ENCODE measurements at places on chromosomes 5 and 9.
A peak's percentile ranks its signal among the peaks of the same experiment; 100 is the strongest.

DNA sequence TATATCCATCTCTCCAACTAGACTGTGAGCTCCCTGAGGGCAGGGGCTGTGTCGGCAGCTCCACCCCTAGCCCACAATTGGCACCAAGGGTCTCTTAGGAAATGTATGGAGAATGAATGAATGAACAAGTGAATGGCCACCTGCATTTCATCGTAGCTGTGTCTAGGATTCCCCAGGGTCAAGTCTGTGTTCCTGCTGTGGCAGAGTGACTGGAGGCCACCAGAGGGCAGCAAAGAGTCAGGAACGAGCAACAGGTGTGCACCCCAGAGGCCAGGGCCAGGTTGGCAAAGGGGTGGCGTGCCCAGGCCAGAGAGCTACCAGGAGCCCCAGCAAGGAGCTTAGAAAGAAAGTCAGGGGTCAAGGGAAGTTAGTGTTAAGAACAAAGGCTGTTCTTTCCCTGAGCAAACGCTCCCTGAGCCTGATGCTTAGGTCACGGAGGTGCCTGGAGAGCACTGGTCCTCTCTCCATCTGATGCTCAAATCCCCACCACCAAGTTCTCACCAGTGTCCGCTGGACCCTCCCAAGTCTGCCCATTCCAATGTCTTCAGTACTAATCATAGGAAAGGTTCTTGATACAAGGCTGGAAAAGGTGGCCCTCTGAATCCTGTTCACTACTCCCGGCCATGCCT is 160.7 kb downstream of the PAX5 start:
- peak; percentile 9 for DNase-seq

- no peak for DNase-seq
Observed at GRCh38 chr9:80648336-80648735, 1041.0 kb downstream of the TLE1 start.

GRCh38 chr9:23542438-23542837 is 283.6 kb downstream of the ELAVL2 start:
- no peak for DNase-seq

DNA sequence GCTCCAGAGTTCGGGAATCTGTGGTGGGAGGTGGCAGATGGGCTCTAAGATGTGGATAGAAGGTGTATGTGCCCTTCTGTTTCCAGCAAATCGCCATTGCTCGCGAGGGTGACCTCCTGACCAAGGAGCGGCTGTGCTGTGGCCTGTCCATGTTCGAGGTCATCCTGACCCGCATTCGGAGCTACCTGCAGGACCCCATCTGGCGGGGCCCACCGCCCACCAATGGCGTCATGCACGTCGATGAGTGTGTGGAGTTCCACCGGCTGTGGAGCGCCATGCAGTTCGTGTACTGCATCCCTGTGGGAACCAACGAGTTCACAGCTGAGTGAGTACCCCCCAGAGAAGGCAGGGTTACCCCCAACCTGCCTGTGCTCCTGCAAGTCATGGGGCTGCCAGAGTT is 70.9 kb upstream of the NIPAL4 start:
- DNase-seq = no peak

- no peak for DNase-seq
Observed at GRCh38 chr9:137018761-137019559, 9.1 kb downstream of the ABCA2 start.

DNA sequence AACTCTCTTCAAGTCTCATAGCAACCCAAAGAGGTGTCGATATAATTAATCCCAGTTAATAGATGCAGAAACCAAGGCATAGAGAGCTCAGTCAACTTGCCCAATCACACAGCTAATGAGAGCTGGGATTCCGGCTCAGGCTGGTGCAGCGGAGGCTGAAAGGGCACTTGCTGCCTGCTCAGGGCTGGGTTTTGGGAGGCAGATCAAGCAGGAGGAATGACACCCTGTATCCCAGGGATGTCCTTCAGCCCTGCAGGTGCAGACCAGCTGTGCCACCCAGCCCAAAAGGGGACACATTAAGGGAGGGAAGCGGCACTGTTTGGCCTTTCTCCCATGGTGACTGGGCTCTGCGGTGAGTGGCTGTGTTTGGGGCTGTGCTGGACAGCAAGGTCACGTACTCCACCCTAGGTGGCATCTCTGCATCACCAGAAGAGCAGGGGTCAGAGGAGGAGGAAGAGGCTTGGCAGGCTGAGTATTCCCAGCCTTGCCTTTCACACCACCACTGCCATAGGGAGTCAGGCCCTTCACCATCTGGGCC is 124.1 kb downstream of the MVB12B start:
- no peak for DNase-seq

- no peak for DNase-seq
Observed at GRCh38 chr5:142772446-142773293, 2.5 kb downstream of the ARHGAP26 start.

DNA sequence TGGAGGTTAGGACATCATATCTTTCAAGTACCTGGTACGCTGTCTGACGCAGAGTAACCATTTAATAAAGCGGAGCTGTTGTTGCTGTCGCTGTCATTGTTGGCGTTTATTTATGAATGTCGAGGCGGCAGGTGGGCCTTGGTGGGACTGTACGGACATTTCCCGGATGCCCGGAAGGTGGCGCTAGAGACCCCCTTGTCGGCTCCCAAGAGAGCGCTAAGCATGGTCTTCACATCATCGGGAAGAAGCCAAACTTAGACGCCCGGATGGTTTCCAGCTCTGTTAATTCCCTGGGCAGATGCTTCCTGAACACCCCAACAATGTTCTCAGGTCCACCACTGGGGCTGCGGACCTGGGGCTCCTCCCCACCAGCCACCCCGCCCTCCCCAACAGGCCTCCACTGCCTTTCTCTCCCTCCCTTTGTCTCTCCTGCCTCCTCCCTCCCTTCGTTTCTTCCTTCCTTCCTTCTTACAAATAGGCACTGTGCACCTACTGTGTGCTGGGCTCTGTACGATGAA is 54.1 kb downstream of the DUSP1 start:
- DNase-seq = peak; percentile 70

- no peak for DNase-seq
Observed at GRCh38 chr5:77900691-77901090, 124.6 kb upstream of the TBCA start.

- DNase-seq = no peak
Observed at GRCh38 chr5:121668635-121669034, 183.0 kb upstream of the FTMT start.

DNA sequence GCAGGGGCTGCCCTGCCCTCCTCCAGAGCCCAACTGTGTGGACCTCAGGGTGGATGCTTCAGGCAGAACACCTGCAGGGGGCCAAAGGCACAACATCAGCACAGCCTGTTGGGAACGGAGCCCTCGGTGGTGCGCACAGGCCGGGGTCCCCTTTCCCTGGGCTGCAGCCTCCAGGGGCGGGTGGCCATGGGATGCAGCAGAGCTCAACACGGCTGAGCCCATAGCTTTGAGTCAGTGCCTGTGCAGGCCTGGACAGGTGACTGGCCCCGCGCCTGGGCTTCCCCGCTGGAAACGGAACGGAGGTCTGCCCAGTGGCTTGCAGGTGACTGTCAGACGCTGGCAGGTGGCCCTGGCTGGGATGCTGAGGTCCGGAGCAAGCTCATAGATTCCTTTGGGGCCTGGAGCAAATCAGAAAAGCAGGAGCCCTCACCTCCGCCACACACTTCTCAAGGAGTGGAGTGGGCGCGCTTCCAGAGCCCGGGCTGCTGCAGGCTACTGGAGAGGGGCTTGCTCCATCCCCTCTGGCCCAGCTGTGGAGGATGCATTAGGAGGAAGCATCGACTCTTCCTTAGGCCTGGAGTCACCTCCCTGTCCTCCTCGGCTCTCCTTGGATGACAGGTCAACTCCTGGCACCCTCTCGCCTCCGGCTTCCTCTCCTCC is 69.8 kb upstream of the RNU6ATAC start:
- no peak for DNase-seq

DNA sequence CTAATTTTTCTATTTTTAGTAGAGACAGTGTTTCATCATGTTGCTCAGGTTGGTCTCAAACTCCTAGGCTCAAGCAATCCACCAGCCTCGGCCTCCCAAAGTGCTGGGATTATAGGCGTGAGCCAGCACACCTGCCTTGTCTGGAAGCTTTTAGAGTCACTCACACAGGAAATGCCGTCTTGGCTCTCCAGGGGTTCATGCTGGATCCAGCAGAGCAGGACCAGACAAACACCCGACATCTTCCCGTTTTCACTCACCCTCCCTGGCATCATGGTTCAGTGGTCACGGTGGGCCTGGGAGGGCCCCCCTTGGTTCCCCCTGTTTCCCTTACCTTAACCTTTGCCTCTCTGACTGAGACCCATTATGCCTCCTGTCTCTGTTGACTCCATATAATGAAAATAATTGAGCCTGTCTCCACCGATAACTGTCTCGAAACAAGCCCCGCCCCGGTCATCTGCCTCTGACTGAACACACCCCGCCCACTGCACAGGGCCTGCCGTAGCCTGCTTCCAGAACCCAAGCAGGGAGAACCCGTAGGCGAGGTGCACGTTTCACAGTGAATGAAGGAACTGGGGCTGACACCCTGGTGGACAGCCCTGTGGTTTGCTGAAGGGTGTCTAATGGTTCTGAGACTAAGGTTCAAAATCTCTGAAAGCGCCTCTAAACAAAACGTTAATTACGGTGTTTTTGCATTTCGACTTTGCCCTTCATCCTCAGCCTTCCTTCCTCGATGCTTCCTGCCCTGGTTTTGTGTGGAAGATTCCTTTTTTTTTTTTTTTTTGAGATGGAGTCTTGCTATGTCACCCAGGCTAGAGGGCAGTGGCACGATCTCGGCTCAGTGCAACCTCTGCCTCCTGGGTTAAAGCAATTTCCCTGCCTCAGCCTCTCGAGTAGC is 39.7 kb upstream of the SPRY4 start:
- no peak for DNase-seq

- no peak for DNase-seq
Observed at GRCh38 chr9:96343515-96344360, 39.8 kb downstream of the SLC35D2 start.

- DNase-seq = no peak
Observed at GRCh38 chr5:82666312-82666711, 388.2 kb upstream of the RPS23 start.

DNA sequence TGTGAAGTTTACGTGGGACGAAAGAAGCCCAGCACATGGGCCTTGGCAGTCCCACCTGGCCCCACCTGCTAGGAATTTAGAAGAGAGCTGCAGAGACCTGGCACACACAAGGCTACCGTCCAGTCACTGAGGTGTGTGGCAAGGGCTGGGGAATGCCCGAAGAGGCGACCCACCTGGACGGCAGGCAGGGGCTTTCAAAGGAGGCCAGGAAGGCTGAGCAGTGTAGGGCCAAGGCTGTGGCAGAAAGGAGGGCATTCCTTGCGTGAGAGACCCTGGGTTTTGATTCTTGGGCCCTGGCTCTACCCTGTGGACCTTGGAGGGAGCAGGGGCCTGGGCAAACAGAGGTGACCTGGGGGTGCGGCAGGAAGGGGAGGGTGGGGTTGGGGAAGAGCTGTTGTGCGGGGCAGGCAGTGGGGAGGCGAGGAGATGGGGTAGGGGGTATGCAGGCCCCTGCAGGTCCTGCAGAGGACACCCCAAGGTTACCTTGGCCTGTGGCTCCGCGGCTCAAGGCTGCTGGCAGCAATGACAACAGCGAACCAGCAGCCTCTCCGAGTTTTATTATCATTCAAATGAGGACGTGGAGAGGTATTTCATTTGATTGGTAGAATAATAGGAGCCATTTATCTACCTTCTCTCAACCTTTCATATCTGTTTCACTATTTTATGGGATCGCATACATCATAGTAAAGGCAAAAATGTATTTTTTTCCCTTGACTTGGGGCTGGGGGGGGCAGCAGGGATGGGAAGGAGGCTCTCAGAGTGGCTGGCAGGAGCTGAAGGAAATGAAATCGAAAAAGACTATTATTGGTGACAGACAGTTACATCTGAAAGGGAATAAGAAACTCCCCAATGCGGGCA is 24.8 kb downstream of the TSPAN17 start:
- DNase-seq = no peak

DNA sequence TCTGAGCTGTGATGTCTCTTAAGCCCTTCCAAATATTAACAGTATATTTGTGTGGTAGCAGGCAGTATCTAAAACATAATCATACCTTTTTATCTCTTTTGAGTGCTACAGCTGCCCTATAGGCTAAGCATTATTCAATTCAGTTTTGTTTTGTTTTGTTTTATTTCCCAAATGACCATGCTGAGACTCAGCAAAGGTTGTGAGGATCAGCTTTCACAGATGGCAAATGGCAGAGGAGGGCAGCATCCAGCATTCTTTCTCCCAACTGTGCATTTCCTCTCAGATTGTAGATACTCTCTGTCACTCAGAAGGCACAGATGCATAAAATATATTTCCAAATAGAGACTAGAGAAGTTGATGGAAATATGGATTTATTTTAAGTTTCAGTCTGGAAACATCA is 90.7 kb downstream of the DAPK1 start:
- no peak for DNase-seq

DNA sequence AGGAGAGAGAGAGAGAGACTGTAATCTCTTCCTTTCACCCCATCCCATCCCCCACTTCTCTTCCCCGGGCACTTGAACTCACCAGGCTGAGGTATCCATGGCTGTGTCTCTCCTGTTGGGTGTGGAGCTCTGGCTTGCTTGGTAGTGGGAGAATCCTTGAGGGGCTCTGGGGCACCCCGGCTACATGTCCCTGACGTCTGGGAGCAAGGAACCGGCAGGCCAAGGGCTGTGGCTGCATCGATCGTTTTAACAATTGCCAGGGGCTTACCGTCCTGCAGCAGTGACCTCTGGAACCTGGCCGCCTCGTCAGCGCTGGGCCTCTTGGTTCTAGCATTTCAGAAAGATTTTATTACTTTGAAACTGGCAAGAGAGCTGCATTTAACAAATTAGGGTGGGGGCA is 30.0 kb downstream of the FGF18 start:
- no peak for DNase-seq

GRCh38 chr5:125210242-125210947 is 464.0 kb upstream of the ZNF608 start:
- no peak for DNase-seq

- DNase-seq = no peak
Observed at GRCh38 chr9:7388755-7389154, 410.8 kb downstream of the DMAC1 start.

DNA sequence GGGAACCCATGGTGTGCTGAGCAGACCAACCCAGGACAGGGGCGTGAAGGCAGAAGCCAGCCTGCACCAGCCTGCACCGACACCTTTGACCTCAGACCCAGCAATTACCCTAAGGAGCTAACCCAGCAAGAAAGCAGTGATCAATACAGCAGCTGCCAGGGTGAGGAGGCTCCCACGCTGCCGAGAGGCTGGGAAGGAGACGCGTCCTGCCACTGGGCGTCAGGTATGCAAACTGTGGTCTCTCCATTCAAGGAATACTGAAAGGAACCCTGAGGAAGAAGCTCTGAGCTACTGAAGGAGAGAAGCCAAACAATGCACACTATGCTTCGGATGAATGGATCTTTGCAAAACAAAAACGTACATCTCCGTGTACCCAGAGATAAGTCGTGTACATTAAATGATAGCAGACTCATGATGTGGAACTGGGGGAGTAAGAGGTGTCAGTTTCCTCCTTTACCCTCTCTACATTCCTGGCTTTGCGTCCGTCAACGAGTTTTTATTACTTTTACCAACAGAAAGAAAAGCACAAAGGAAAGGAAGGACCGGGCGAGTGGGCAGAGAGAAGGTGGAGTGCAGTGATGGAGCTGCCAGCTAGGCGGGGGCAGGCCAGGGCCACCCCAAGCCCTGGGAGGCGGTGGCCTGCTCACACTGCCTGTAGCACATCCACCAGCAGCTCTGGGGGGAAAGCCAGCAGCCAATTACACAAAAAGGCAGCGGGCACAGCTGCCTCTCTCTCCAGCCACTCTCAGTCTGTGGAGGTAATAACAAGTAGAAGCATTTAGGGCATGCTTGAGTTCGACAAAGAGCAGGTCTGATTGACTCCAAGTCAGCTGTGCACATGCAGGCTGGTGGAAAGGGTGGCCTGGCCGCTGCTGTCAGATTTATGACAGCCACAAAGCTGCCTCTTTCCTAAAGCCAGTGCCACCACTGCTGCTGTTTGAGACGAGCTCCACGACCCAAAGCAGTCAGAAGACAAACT is 29.3 kb downstream of the RASGEF1C start:
- DNase-seq = no peak
